Left ventricle myocardium superior (tissue), 1 donor: ENCODE measurements at places on chromosomes 1 and 21.

DNA sequence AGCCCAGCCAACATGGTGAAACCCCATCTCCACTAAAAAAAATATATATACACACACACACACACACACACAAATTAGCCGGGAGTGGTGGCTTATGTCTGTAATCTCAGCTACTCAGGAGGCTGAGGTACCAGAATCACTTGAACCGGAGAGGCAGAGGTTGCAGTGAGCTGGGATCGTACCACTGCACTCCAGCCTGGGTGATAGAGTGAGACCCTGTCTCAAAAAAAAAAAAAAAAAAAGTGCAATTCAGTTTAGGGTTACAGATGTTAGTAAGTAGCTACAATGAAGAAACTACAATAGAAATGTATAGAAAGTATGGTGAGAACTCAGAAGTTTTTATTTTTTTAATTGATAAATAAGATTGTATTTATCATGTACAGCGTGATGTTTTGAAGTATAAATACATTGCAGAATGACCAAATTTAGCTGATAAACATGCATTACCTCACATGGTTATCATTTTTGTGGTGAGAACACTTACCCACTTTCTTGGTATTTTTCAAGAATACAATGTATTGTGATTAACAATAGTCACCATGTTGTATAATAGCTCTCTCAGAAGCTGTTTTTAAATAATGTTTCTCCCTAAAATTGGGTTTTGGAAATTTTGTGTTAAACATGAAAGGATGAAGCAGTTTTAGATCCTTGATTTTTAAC, 17.9 kb downstream of the KDM1A start:
- no peak for DNase-seq

GRCh38 chr1:37633040-37633937, 1.4 kb downstream of the RSPO1 start:
- DNase-seq: no peak

- no peak for DNase-seq
These were observed 101.0 kb downstream of the KIF26B start for GRCh38 chr1:245255783-245256182.

- no peak for DNase-seq
These were observed 32.7 kb upstream of the COA6 start for GRCh38 chr1:234340528-234340927.
